ENCODE measurements at places on chromosomes 3 and 15. TPM values are rescaled to one million over a fixed set of nuclear protein-coding genes. Genes with fewer than 3 reads are reported as not detected.

The GOLGA8T gene
- not detected for total RNA-seq

GRCh38 chr3:196471551-196471950 lies 32.0 kb downstream of the RNF168 start:
- peaks cover 37% of the 10 kb centered on the region for H3K36me3 ChIP-seq
- H3K27ac ChIP-seq = no peak overlapping the region
- H3K27me3 ChIP-seq = no peaks in the 10 kb centered on the region
- no peak overlapping the region for H3K4me3 ChIP-seq
- H3K4me1 ChIP-seq = no peaks in the 10 kb centered on the region

GRCh38 chr3:42042747-42043098 lies 48.4 kb upstream of the TRAK1 start:
- no peaks in the 10 kb centered on the region for H3K36me3 ChIP-seq
- no peak overlapping the region for H3K4me3 ChIP-seq
- no peak for DNase-seq
- H3K4me1 ChIP-seq = peaks cover 21% of the 10 kb centered on the region
- no peaks in the 10 kb centered on the region for H3K27me3 ChIP-seq
- H3K27ac ChIP-seq = no peak overlapping the region

GRCh38 chr3:197814372-197814771 lies 23.3 kb downstream of the LRCH3 start:
- H3K4me3 ChIP-seq = no peak overlapping the region
- no peaks in the 10 kb centered on the region for H3K4me1 ChIP-seq
- no peak overlapping the region for H3K27ac ChIP-seq
- H3K27me3 ChIP-seq = no peaks in the 10 kb centered on the region

Data from PC-3 (cell line).